Breast epithelium (tissue), 4 donors: ENCODE measurements at places on chromosomes 3 and 15. TPM values are rescaled to one million over a fixed set of nuclear protein-coding genes. Genes with fewer than 3 reads are reported as not detected.

DNA sequence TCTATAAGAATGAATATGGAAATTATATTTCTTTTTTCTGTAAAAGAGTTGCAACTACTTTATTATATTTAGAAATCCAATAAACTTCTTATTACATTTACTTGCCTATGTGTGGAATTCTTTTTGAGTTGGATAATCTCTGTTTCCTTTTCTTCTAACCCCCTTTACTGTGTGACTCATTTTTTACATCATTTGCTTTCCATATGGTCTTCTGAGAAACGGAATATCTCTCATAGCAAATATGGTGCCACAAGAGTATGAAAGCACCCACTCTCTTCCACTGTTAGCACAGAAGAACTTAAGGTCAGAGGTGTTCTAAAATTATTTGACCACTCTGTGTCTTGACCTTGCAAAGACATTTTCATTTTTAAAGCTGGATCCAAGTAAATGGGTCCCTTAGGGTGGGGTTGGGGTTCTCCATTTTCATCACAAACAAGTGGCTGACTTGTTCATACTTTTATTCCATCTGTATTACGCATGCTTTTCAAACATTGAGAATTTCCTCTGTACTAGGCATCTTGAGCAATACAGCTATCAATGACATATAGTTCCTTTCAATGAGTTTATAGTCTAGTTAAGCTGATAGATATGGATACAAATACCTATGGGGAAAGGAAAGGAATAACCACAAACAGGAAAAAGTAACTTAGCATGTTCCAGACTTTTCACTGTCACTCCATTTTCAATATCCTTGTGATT lies 281.1 kb upstream of the TPRG1 start:
- no peak for DNase-seq

- DNase-seq, result no peak
Measured at GRCh38 chr3:31421314-31422048, 111.2 kb upstream of the STT3B start.

- DNase-seq, result peak; percentile 77
Measured at GRCh38 chr3:187743195-187744141, 1.8 kb downstream of the BCL6 start.

DNA sequence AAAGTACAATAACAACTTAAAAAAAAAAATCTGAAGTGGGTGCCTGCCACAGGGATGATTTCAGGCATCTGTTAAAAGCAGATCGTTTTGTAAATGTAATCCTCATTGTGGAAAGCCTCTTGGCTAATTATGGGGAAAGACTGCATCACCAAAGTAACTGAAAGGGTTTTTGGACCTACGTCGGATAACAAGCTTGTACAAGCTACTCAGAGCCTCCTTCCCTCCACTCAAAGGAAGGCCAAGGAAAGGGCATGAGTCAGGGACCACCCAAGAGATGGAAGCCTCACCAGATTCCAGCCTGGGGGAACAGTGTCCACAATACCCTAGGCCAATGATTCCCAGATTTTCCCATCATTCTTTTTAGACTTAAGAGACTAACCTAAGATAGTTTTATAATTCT lies 84.3 kb downstream of the ATP1B3 start:
- no peak for DNase-seq

- no peak for DNase-seq
Measured at GRCh38 chr15:99019558-99020540, 12.3 kb upstream of the PGPEP1L start.

DNA sequence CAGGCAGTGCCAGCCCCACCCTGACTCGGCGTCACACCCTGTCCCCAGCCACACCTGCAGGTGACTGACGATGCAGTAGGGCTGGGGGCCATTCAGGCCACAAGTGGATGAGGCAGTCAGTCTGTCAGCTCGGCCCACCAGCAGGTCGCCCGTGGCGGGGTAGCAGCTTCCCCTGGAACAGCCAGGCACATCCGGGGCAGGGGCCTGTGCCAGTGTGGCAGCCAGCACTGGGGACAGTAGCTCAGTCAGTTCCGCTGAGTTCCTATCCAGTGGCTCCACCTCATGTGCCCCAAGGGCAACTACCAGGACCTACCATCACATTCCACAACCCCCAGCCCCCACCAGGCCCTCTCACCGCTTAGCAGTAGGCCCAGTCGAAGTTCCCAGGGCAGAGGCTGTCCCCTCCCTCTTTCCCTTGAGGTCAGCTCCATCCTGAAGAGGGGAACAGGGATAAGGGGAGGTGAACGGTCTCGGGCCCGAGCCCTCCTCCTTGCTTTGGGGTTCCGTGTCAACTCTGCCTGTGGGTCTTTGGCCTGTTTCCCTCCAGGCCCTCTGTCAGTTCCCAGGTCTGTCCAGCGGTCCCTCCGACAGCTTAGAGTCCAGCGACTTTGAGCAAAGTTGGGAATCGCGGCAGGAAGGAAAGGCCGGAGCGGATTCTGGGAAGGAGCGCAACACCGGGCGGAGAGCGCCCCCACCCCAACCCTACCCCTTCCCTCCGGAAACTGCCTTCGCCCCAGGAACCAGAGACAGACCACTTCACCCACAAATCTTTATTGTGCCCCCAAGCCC lies at the start of gene LAMB2:
TSS of gene LAMB2 (minus strand) at position 614 of the 789 bp plus-strand sequence. CDS start at position 431, 183 bp downstream.
- DNase-seq, result peak; percentile 72

The PKM gene
- total RNA-seq, result 367 TPM

The RYR3 gene
- total RNA-seq, result 4.2 TPM

GRCh38 chr3:29949940-29950616 lies 656.3 kb upstream of the TGFBR2 start:
- no peak for DNase-seq

The KLHL40 gene
- not detected for total RNA-seq

The EEFSEC gene
- 13.9 TPM for total RNA-seq

- DNase-seq, result no peak
Measured at GRCh38 chr3:99473321-99473751, 165.1 kb upstream of the COL8A1 start.

- DNase-seq, result no peak
Measured at GRCh38 chr3:29283231-29284119, 2.6 kb downstream of the RBMS3 start.
